ENCODE measurements at places on chromosomes 6 and 20.
A peak's percentile ranks its signal among the peaks of the same experiment; 100 is the strongest.

DNA sequence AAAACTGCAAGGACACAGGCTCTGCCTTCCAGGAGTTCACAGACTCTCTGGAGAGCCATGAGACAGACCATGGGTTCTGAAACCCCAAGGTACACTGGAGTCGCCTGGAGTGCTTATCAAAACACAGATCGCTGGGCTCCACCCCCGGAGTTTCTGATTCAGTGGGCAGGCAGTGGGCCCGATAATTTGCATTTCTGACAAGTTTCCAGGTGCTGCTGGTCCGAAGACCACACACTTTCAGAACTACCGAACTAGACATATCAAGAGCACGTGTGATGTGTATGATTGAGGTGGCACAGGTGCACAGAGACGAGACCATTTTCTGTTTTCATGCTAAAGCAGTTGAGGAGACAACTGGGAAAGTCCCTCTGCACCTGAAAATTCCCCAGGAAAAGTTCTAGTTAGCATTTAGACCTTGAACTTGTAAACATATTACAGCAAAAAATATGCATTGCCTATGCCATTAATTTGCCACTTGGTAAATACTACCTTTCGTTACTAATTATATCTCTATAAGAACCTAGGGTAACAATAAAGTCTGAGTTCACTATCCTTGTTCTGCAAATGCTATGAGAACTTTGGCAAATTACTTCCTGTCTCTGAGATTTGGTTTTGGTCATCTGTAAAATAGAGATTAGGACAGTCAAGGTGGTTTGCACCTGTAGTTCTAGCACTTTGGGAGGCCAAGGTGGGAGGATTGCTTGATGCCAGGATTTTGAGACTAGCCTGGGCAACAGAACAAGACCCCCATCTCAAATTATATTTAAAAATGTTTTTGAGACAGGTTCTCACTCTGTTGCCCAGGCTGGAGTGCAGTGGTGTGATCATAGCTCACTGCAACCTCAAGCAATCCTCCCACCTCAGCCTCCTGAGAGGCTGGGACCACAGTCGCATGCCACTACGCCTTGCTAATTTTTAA is 14.3 kb upstream of the PIM1 start:
- H3K27ac ChIP-seq: no peak overlapping the region
- H3K4me1 ChIP-seq: peaks cover 23% of the 10 kb centered on the region
- H3K27me3 ChIP-seq: no peaks in the 10 kb centered on the region
- H3K36me3 ChIP-seq: no peaks in the 10 kb centered on the region
- H3K4me3 ChIP-seq: peak overlapping the region; percentile 16
- DNase-seq: no peak

GRCh38 chr6:92906385-92906784 is 513.0 kb downstream of the EPHA7 start:
- no peaks in the 10 kb centered on the region for H3K4me1 ChIP-seq
- no peak for DNase-seq
- no peaks in the 10 kb centered on the region for H3K36me3 ChIP-seq
- H3K27ac ChIP-seq: no peak overlapping the region
- no peak overlapping the region for H3K4me3 ChIP-seq

DNA sequence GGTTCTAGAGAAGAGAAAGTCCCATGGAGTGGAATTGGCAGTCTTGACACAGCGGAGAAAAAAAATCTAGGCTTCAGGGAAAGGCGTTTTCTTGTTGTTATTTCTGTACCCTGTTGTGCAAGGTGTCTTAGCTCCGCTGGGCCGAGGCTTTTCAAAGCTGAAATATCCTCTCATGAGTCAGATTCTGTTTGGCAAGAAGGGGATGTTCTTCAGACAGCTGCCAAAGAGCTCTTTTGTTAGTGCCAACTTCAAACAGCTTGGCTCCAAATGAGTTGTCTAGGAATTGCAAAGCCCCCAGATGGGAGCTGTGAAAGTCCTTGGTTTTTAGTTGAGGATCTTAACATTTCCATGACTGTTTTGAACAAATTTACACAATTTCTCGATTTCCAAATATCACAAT is 45.6 kb downstream of the LRRN4 start:
- H3K36me3 ChIP-seq: peaks cover 26% of the 10 kb centered on the region
- H3K27ac ChIP-seq: no peak overlapping the region
- peaks cover 33% of the 10 kb centered on the region for H3K4me1 ChIP-seq
- H3K27me3 ChIP-seq: no peaks in the 10 kb centered on the region
- no peak overlapping the region for H3K4me3 ChIP-seq

GRCh38 chr20:61704661-61705060 is 361.0 kb downstream of the TAF4 start:
- H3K27me3 ChIP-seq: no peaks in the 10 kb centered on the region
- H3K4me1 ChIP-seq: no peaks in the 10 kb centered on the region
- H3K36me3 ChIP-seq: no peaks in the 10 kb centered on the region

DNA sequence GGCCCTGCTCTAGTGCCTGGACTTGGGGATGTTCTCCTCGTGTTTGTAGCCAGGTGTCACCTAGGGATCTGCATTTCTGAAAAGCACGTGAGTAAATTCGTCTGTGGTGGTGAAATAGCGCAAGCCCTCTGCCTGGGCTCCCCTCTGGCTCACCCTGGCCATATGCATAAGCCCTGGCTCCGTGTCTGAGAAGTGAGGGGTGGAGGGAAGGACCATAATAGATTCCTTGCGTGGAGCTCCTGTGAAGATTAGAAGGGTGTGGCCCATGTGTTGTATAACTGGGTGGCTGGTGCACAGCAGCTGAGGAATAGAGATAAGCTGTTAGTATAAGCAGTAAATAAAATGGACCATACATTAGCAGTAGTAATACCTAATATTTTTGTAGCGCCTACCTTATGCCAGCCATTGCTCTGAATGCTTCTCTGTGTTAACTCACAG is 4.8 kb downstream of the BCAS1 start:
- H3K36me3 ChIP-seq: no peaks in the 10 kb centered on the region
- no peak overlapping the region for H3K27ac ChIP-seq
- DNase-seq: no peak
- H3K4me3 ChIP-seq: no peak overlapping the region

DNA sequence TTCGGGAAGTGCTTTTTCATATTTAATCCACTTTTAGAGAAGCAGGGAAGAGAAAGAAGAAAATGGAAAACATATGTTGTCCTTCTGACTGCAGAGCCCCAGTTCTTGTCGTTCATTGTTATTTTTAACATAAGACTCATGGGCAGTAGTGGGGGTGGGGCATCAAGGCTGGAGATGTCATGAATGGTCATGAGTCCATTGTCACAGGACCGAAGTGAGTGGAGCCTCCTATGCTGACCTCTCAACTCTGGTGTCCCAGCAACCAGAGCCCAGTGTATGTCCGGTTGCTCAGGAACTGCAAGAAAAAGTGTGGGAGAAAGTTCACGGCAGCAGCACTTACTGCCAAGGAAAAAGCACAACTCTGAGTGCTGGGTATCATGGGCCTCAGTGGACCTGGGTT is 108.6 kb downstream of the BANF2 start:
- H3K4me1 ChIP-seq: no peaks in the 10 kb centered on the region
- no peak overlapping the region for H3K4me3 ChIP-seq
- no peaks in the 10 kb centered on the region for H3K36me3 ChIP-seq
- H3K27ac ChIP-seq: no peak overlapping the region
- H3K27me3 ChIP-seq: no peaks in the 10 kb centered on the region

DNA sequence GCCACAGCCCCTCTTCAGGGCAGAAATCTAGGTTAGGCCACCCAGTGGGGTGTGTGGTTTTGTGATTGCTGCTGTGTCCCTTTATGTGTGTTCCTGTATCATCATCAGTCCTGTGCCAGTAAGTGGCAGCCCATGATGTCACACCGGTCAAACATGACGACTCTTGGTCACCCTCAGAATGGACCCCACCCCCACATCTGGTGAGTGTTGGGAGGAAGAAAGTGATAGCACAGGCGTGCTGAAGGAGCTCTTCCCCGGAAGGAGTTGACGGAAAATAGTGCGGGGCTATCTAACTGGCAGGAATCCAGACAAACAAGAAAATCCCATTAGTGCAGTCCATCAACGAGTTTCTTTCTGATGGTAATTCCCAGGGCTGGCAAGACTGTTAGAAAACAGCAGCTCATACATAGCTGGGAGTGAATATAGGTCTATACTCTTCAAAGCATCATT is 33.4 kb upstream of the IL17A start:
- peaks cover 4% of the 10 kb centered on the region for H3K4me1 ChIP-seq
- no peaks in the 10 kb centered on the region for H3K36me3 ChIP-seq
- H3K4me3 ChIP-seq: no peak overlapping the region
- H3K27me3 ChIP-seq: no peaks in the 10 kb centered on the region
- no peak overlapping the region for H3K27ac ChIP-seq

GRCh38 chr6:69487688-69488087 is 309.1 kb downstream of the LMBRD1 start:
- H3K27me3 ChIP-seq: no peaks in the 10 kb centered on the region
- no peak for DNase-seq
- H3K4me1 ChIP-seq: no peaks in the 10 kb centered on the region
- no peak overlapping the region for H3K27ac ChIP-seq
- no peak overlapping the region for H3K4me3 ChIP-seq

DNA sequence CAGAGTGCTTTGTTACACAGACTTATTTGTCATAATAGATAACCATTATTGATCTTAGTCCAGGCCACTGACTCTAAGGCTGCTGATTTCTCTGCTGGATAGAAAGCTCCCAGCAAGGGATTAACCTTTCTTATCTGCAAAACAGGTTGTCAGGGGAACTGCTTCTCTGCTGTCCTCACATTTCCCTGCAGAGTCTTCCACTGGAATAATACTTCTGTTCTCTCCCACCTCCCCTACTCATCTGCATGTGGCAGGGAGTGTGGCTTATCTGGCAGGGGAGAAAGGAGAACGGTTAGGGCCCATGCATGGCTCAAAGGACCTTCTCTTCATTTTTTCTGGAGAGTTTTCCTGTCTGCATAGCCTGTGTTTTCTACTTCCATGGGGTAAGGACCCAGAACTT is 86.2 kb downstream of the LAMP5 start:
- no peaks in the 10 kb centered on the region for H3K4me1 ChIP-seq
- no peak overlapping the region for H3K4me3 ChIP-seq
- no peaks in the 10 kb centered on the region for H3K36me3 ChIP-seq

GRCh38 chr6:43277643-43278523 is 20.2 kb upstream of the SLC22A7 start:
- DNase-seq: no peak
- H3K36me3 ChIP-seq: no peaks in the 10 kb centered on the region
- peaks cover 12% of the 10 kb centered on the region for H3K27me3 ChIP-seq
- H3K27ac ChIP-seq: no peak overlapping the region
- H3K4me3 ChIP-seq: no peak overlapping the region
- peaks cover 17% of the 10 kb centered on the region for H3K4me1 ChIP-seq

- no peaks in the 10 kb centered on the region for H3K27me3 ChIP-seq
- no peaks in the 10 kb centered on the region for H3K4me1 ChIP-seq
- H3K27ac ChIP-seq: no peak overlapping the region
- no peak overlapping the region for H3K4me3 ChIP-seq
Observed at GRCh38 chr6:165268987-165269386, 40.4 kb downstream of the C6orf118 start.

DNA sequence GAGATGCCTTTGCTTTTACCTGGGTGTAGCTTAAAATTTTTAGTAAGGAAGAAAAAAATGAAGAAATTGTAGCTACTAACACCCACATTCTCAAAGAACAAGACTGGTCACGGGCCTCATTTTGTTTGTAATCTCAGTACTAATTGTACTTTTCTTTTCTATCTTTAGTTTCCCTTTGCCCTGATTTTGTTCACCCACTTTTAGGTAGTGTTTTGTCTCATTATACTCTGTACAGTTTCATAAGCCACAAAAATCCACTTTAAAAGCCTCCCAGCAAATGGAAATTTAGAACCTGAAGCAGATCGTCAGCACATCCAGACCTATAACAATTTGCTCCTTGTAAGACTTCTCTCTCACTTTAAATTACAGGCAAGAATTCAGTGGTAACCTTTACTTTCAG is 43.3 kb downstream of the TP53INP2 start:
- no peak for DNase-seq
- H3K4me3 ChIP-seq: no peak overlapping the region
- H3K36me3 ChIP-seq: peaks cover 38% of the 10 kb centered on the region
- H3K4me1 ChIP-seq: no peaks in the 10 kb centered on the region
- no peak overlapping the region for H3K27ac ChIP-seq

GRCh38 chr20:52252664-52253063 is 61.1 kb upstream of the ZFP64 start:
- DNase-seq: no peak
- H3K36me3 ChIP-seq: no peaks in the 10 kb centered on the region
- no peak overlapping the region for H3K27ac ChIP-seq
- H3K27me3 ChIP-seq: no peaks in the 10 kb centered on the region

DNA sequence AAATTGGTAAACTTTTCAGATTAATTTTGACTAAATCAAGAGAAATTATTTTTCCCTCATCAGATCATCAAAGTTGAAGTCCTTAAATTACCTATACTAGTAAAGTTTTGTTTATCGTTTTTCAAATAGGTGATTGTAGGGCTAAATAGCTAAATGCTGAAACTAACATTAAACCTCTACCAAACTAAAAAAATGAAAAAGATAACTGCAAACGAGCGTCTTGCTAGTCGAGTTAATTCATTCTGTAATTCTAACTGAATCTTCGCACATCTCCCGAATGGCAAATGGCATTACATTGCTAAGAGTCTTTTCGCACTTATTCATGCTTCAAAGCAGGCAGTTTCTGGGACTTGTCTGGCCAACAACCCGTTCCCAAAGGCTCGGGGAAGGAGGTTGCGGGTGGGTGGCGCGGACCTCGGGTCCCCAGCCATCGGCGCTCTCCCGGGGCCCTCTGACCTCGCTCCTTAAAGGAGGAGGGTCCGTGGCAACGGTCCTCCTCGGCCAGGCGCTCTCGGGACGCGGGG is 43.8 kb downstream of the POPDC3 start:
- H3K4me3 ChIP-seq: no peak overlapping the region
- peaks cover 14% of the 10 kb centered on the region for H3K4me1 ChIP-seq
- DNase-seq: no peak
- H3K36me3 ChIP-seq: no peaks in the 10 kb centered on the region

DNA sequence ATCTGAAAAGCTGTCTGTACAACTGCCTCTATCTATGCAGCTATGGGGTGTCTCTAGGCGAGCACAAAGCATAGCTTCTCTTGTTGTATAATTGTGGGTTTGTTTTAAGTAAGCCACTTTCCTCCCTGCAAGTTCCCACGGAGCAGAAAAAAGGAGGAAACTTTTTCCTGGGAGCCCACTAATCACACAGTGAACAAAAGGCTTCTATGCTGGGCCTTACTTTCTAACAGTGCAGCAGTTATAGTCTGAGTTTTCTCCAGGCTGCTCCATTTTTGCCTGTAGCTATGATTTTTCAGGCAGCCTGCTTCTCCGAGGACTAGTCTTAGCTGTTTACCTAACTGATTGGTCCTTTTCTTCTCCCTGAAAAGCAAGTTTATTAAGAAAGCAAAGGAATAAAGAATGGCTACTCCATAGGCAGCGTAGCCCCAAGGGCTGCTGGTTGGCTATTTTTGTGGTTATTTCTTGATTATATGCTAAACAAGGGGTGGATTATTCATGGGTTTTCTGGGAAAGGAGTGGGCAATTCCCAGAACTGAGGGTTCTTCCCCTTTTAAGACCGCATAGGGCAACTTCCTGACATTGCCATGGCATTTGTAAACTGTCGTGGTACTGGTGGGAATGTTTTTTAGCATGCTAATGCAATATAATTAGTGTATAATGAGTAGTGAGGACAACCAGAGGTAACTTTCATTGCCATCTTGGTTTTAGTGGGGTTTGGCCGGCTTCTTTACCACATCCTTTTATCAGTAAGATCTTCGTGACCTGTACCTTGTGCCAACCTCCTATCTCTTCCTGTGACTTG is 84.3 kb downstream of the OPRM1 start:
- H3K27ac ChIP-seq: no peak overlapping the region
- H3K4me3 ChIP-seq: no peak overlapping the region
- no peaks in the 10 kb centered on the region for H3K36me3 ChIP-seq
- DNase-seq: no peak
- no peaks in the 10 kb centered on the region for H3K27me3 ChIP-seq
